Stimulated activated CD4-positive, alpha-beta T cell treated with anti-CD3 and anti-CD28 coated beads, Interleukin-15, amount 100 ng/mL, for 1 hour (primary cell): ENCODE measurements at places on chromosomes 7 and 10.
A peak's percentile ranks its signal among the peaks of the same experiment; 100 is the strongest.

- no peak for DNase-seq
These were observed 339.8 kb downstream of the SEMA3D start for GRCh38 chr7:84847038-84847437.

- DNase-seq, result no peak
These were observed 4.3 kb upstream of the GDI2 start for GRCh38 chr10:5817322-5818047.

DNA sequence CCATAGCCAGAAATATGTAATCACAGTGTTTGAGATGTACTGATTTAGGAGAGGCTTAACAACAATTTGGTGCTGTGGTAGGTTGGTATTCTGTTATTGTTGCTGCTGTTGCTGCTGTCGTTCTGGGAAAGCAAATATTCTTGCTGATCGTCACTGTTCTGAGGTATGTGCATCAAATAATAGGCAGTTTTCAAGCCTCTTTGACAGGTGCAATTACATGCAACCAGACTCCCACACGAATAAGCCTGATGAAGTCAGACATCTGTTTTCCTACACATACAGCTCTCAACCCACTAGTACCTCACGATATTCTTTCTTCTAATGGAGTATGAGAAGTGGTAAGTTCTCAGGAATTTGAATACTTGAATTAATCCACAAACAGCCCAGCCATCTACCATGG lies 46.7 kb upstream of the NRG3 start:
- DNase-seq, result no peak

DNA sequence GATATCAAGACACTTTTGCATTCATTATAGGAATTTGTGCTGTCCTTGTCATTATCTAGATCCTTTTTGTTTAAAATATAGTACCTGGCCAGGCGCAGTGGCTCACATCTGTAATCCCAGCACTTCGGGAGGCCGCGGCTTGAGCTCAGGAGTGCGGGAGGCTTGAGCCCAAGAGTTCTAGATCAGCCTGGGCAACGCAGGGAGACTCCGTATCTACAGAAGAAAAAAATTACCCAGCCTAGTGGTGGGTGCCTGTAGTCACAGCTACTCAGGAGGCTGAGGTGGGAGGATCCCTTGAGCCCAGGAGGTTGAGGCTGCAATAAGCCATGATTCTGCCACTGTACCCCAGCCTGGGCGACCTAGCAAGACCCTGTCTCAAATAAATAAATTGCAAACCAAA lies 621 bp upstream of the MORN4 start:
- no peak for DNase-seq

DNA sequence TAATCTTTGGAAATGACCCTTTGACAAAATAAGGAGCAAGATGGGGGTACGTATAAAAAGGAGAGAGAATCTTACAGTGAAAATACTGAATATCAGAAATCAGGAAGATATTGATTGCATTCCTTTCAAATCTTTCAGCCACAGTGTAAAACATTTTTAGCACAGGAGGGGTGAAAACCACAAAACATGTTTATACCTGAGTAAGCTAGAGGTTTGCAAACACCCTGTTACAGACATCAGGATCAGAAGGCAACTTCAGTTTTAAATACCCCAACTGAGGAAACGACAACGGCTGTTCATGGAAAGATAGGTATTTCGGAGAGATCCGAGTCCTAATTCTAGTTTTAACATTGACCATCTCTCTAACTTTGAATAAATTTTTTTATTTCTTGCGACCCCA lies 69.1 kb upstream of the ITGB1 start:
- DNase-seq, result no peak

GRCh38 chr7:92276460-92276864 lies 30.7 kb downstream of the ANKIB1 start:
- no peak for DNase-seq

DNA sequence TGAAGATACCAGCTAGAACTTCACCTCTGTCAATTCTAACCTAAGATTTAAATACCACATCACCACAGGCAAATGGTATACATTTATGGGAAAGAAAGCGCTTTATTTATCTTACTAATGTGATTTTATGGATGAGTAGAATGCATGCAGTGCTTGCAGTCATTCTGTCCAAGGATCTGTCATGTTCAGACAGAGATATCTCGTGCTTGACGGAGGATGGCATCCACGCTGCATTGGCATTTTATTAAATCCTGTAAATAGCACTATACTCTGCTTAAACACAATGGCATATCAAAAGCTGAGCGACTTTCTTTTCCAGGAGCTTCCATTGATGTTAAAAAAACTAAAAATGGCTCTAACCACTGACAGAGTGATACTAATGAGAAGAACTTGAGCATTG lies 133.7 kb upstream of the CAV2 start:
- DNase-seq, result no peak

- no peak for DNase-seq
These were observed 109.0 kb downstream of the TACC2 start for GRCh38 chr10:122097935-122098334.

DNA sequence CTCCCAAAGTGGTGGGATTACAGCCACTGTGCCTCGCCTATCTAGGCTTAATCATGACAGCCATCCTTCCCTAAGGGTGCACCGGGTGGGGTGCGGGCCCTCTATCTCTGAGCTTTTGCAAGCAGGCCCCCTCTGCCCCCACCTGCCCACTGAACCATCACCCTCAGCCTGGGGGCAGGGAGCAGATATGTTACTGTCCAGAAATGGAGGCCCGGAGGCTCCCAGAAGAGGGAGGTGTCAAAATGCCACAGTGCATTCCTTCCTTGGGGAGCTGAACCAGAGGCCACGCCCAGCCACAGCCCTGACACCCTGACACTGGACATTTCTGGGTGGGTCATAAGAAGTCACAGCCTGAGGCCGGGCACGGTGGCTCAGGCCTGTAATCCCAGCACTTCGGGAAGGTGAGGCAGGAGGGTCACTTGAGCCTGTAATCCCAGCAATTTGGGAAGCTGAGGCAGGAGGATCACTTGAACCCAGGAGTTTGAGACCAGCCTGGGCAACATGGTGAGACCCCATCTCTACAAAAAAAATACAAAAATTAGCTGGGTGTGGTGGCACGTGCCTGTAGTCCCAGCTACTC lies 129.8 kb upstream of the TNRC18 start:
- no peak for DNase-seq

GRCh38 chr7:155305231-155305904 lies 7.7 kb downstream of the INSIG1 start:
- no peak for DNase-seq

GRCh38 chr10:27558612-27559020 lies 54.5 kb downstream of the RAB18 start:
- DNase-seq, result no peak

- DNase-seq, result no peak
These were observed 166.0 kb downstream of the FANK1 start for GRCh38 chr10:126062131-126063032.

DNA sequence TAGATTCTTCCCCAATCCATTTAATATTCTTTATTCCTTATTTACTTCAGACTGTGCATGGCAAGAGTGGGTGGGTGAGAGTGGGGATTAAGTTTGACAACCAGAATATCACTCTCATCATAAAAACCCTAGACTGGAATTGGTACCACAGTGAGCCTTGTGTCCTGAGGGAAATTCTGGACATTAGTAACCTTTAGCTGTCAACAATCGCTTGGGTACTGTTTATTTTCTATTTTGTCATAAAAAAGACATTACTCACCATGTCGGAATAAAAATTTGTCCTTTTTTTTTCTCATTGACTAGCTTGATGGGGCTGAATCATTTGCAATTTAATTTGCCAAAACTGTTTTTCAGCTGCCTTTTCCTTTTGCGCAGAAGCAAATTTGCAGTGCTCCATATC lies 176.1 kb upstream of the SEMA3C start:
- DNase-seq, result no peak

DNA sequence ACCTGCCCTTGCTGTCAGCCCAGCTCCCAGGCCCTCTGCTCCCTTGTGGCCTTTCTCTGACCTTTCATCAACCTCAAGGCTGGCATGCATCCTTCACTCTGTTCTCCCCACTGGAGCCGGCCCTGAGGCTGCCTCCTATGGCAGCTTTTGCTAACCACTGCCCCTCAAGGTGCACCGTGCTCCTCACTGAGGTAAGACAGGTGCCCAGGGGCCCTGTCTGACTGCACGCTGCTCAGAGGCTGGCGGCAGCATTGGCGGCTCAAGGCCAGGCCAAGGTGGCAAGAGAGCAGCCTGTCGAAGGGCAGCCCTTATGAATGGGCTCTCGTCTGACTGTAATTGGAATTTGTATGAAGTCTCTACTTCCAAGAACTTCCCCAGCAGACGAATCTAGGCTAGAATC lies 172.6 kb downstream of the ZNF248 start:
- DNase-seq, result no peak

- DNase-seq, result no peak
These were observed 42.3 kb downstream of the HIPK2 start for GRCh38 chr7:139735466-139735865.

GRCh38 chr10:78411716-78412115 lies 378.1 kb downstream of the RPS24 start:
- DNase-seq, result no peak

GRCh38 chr10:100043796-100044195 lies 34.0 kb upstream of the DNMBP start:
- no peak for DNase-seq

- no peak for DNase-seq
These were observed 43.1 kb upstream of the GPAM start for GRCh38 chr10:112226439-112227248.

- peak; percentile 2 for DNase-seq
These were observed 62.4 kb downstream of the LSM5 start for GRCh38 chr7:32427769-32428291.
